ENCODE measurements at places on chromosomes 5 and 9. TPM values are rescaled to one million over a fixed set of nuclear protein-coding genes. Genes with fewer than 3 reads are reported as not detected.
A peak's percentile ranks its signal among the peaks of the same experiment; 100 is the strongest.

Gene FANCG
- total RNA-seq: 87.1 TPM

Gene CD180
- total RNA-seq: not detected

Gene SPINK4
- total RNA-seq: not detected

DNA sequence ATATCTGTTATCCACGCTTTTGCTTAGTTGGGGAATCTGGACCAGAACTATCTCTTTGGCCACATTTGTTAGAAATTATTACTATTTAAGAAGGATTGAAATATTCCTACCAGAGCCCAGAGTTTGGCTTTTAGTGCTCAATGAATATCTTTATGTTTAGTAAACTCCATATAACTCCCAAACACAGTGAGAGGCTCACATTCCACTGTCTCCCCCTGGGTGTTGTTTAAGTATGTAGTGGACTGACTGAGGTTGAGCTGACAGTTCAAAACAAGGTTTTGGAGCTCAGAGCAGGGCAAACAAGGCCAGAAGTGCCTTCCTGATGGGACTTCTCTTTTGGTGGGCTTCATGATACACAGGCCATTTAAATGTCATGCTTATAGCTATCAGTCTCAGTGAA, 216.0 kb downstream of the SMARCA2 start:
- no peak overlapping the region for H3K4me3 ChIP-seq
- H3K27ac ChIP-seq: no peak overlapping the region
- H3K4me1 ChIP-seq: no peaks in the 10 kb centered on the region
- no peak for DNase-seq

- H3K4me3 ChIP-seq: no peak overlapping the region
- no peak overlapping the region for H3K27ac ChIP-seq
- H3K36me3 ChIP-seq: no peaks in the 10 kb centered on the region
- H3K4me1 ChIP-seq: peaks cover 4% of the 10 kb centered on the region
- no peak for DNase-seq
- peaks cover 18% of the 10 kb centered on the region for H3K27me3 ChIP-seq
Observed at GRCh38 chr5:149578896-149579295, 2.4 kb upstream of the ARHGEF37 start.

DNA sequence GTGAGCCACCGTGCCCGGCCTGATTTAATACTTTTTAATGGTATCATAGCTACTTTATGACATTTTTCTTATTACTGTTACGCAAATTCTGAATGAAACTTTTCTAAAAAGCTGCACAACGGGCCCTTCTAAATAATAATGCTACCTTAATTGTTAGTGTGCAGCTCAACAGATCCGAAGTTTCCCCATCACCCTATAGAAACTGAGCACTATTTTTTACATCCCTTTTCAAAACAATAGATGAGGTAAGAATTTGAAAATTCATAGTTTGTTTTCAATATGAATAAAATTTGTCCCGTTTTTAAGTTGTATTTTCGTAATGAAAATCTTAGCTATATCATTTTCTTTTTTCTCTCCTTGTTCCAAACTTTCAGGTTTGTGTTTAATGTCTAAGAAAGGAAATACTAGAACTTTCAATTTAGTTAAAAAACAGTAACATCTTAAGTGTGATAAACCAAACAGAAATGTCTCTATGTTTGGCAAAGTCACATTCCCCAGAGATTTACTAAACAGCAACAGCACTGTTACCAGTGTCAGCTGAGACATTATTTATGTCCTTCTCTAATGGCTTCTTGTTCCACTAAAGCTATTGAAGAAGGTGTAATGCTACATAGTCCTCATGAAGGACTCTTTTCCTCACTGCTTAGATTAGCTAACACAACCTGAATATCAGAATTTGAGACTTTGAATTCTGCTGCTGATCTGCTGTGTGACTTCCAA, 22.9 kb downstream of the KIF2A start:
- no peak for DNase-seq
- H3K36me3 ChIP-seq: no peaks in the 10 kb centered on the region
- H3K27ac ChIP-seq: no peak overlapping the region
- H3K4me3 ChIP-seq: no peak overlapping the region

Gene SEMA4D
- total RNA-seq: 70.4 TPM

DNA sequence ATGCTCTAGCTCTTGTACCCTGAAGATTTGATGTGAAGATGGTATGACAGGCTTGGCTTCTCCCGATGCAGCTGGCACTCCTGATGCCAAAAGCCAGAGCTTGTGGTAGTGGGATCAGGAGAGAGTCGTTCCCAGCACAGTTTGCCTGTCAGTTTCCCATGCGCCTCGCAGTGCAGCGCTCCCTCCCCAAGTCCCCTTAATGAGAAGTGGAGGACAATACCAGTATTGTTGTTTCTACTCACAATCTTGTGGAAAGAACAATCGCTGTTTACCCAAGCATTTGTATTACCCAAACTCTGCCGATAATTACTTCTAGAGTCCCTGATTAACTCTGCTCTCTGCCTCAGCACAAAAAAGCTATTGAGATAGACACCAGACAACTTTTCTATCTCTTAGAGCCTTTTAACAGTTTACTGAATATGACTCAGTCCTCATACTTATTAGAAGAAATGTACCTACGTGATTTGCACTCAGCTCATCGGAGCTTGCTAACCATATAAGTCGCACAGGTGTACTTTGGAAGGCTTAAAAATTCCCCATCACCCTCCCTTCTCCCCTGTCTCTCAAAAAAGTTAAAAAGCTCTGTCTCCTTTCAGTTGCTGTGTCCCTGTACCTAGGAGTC, 283.2 kb upstream of the TMEM161B start:
- H3K4me3 ChIP-seq: no peak overlapping the region
- no peak overlapping the region for H3K27ac ChIP-seq
- no peak for DNase-seq
- H3K4me1 ChIP-seq: no peaks in the 10 kb centered on the region

DNA sequence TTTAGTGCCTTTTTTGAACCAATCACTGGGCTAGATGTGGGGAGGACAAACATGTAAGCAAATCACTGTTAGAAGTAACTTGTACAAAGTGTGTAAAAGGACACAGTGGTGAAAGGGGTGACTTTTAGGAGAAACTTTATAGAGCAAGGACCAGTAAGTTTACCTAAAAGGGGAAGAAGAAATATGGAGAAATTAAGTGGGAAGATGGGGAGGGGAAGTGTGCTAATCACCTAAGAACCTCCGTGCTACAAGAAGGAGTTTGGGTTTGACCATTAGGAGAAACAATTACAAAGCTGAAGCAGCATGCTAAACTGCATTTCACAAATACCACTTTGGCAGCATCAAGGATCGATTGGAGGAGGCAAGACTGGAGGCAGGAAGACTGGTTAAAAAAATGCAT, 17.3 kb downstream of the ITGA1 start:
- H3K36me3 ChIP-seq: no peaks in the 10 kb centered on the region
- no peaks in the 10 kb centered on the region for H3K27me3 ChIP-seq
- H3K4me1 ChIP-seq: peaks cover 5% of the 10 kb centered on the region
- no peak overlapping the region for H3K4me3 ChIP-seq
- no peak overlapping the region for H3K27ac ChIP-seq

DNA sequence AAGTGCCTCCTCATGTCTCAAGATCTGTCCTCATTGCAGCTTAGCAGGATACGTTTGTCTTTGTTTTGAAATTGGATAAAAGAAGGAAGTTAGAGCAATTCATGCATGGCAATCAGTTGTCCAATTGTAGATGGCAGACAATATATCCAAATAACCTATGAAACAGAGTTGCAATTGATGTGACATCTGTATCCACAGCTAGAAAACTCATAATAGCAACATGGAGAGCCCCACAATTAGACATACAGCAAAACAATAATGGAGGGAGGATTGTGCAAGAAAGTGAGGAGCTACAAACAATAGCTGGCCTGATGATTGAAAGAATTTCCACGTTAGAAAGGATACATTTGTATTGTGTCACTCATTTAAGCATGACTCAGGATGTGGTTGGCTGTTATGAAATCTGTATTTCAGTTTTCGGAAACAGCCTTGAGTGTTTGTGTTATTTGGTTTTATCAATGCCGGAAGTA, 132.0 kb downstream of the FAM174A start:
- no peak overlapping the region for H3K27ac ChIP-seq
- no peak overlapping the region for H3K4me3 ChIP-seq
- no peaks in the 10 kb centered on the region for H3K4me1 ChIP-seq
- DNase-seq: no peak

Gene DIRAS2
- total RNA-seq: 0.11 TPM

DNA sequence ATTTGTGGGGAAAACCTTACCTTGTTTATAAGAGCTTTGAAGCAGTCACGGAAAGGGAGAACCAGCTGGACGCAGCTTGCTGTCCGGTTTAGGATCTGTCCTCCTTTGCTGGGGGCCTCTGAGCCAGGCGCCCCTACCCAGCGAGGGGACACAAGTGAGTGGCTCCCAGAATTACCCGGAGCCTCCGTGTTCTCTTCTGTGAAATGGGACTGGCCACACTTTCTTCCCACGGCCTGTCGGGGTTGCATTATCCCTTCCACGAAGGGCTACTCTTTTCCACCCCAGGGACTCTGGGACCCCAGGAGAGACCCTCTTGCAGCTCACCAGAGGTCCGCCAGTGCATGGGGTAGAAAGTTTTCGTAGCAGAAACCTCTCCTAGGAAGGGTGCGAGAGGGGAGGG, 477 bp upstream of the GBGT1 start:
- no peaks in the 10 kb centered on the region for H3K36me3 ChIP-seq
- no peaks in the 10 kb centered on the region for H3K4me1 ChIP-seq
- DNase-seq: no peak
- peak overlapping the region; percentile 58 for H3K4me3 ChIP-seq
- H3K27me3 ChIP-seq: peaks cover 12% of the 10 kb centered on the region
- no peak overlapping the region for H3K27ac ChIP-seq

GRCh38 chr5:149645236-149645635, 63.9 kb downstream of the ARHGEF37 start:
- no peak overlapping the region for H3K27ac ChIP-seq
- DNase-seq: no peak
- no peaks in the 10 kb centered on the region for H3K27me3 ChIP-seq
- H3K4me1 ChIP-seq: no peaks in the 10 kb centered on the region
- no peaks in the 10 kb centered on the region for H3K36me3 ChIP-seq
- H3K4me3 ChIP-seq: no peak overlapping the region

GRCh38 chr5:136155078-136155477, 22.4 kb downstream of the SMAD5 start:
- no peak for DNase-seq
- no peaks in the 10 kb centered on the region for H3K4me1 ChIP-seq
- H3K36me3 ChIP-seq: peaks cover 32% of the 10 kb centered on the region
- H3K4me3 ChIP-seq: no peak overlapping the region

- no peak for DNase-seq
- H3K4me1 ChIP-seq: no peaks in the 10 kb centered on the region
- no peak overlapping the region for H3K27ac ChIP-seq
- no peaks in the 10 kb centered on the region for H3K36me3 ChIP-seq
Observed at GRCh38 chr5:54785729-54786591, 199.4 kb downstream of the ESM1 start.

DNA sequence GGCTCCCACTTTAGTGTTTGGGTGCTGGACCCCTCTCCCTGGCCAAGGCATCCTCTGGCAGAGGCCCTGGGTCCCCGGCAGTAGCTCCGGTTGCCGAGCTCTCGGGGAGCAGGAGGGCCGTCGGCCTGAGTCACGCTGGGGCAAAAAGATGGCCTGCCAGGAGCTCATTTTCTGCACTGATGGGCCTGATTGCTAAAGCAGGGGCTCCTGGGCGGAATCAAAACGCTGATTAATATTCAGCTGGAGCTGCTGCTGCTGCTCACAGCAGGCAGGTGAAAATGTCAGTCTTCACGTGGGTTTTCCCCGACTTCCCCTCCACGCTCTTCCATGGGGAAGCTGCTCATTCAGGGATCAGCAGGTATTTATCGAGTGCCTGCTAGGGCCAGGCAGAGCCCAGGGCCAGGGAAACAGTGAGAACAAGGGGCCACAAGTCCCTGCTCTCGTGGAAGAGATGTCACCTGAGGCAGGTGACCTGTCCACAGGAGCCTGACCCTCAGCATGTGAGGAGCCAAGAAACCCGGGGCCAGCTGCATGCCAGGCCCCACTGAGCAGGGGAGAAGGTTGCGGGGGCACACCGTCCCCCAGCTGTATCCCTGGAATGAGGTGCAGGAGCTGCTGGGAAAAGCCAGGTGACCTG, 22.1 kb downstream of the LAMC3 start:
- H3K4me3 ChIP-seq: no peak overlapping the region
- no peaks in the 10 kb centered on the region for H3K4me1 ChIP-seq
- no peak overlapping the region for H3K27ac ChIP-seq
- DNase-seq: no peak
- H3K27me3 ChIP-seq: no peaks in the 10 kb centered on the region
- H3K36me3 ChIP-seq: no peaks in the 10 kb centered on the region

Gene PCDHB15
- 3.9 TPM for total RNA-seq

Gene C9
- total RNA-seq: not detected

GRCh38 chr5:96823900-96824380, 16.2 kb upstream of the ERAP1 start:
- H3K27me3 ChIP-seq: no peaks in the 10 kb centered on the region
- no peaks in the 10 kb centered on the region for H3K36me3 ChIP-seq
- no peak overlapping the region for H3K27ac ChIP-seq
- DNase-seq: no peak
- H3K4me3 ChIP-seq: no peak overlapping the region
- H3K4me1 ChIP-seq: no peaks in the 10 kb centered on the region

DNA sequence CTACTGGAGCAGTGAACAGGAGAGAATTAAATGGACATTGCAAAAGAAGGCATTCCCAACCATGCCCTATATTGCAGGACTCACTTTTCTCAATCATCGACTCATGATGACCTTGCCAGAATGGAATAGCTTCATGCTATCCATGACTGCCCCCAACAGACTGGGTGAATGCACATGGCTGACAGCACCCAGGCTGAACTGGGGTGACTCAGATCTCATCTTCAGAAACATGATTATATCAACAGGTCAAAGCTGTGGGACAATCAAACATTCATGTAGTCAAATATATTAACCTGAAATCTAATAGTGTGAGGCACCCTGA, 34.7 kb upstream of the MIER3 start:
- H3K36me3 ChIP-seq: no peaks in the 10 kb centered on the region
- no peaks in the 10 kb centered on the region for H3K4me1 ChIP-seq
- H3K27me3 ChIP-seq: no peaks in the 10 kb centered on the region
- DNase-seq: no peak
- H3K4me3 ChIP-seq: no peak overlapping the region
- no peak overlapping the region for H3K27ac ChIP-seq

Gene SCGB3A2
- total RNA-seq: 63.6 TPM

GRCh38 chr9:115594557-115594956, 476.6 kb upstream of the TNC start:
- no peak for DNase-seq
- H3K27me3 ChIP-seq: no peaks in the 10 kb centered on the region
- H3K27ac ChIP-seq: no peak overlapping the region
- H3K36me3 ChIP-seq: no peaks in the 10 kb centered on the region

DNA sequence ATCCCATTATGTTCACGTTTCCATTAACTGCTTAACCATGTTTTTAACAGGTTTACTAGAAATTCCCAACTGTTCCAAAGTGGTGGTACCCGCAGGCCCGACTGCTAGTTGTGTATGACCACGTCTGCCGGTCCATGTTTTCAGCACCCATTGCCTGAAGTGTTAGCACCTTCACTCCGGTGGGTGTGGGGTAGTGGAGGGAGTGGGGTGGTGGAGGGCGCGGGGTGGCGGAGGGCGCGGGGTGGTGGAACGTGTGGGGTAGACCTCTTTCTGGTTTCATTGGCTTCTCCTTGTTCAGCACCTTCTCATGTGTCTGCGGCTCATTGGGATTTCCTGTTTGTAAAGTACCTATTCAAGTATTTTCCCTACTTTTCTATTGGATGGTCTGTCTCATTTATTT, 37.7 kb downstream of the TPPP start:
- H3K36me3 ChIP-seq: peaks cover 25% of the 10 kb centered on the region
- no peak overlapping the region for H3K27ac ChIP-seq

Data from H1 (cell line).